MM.1S (cell line): ENCODE measurements at places on chromosomes 11 and 22.

DNA sequence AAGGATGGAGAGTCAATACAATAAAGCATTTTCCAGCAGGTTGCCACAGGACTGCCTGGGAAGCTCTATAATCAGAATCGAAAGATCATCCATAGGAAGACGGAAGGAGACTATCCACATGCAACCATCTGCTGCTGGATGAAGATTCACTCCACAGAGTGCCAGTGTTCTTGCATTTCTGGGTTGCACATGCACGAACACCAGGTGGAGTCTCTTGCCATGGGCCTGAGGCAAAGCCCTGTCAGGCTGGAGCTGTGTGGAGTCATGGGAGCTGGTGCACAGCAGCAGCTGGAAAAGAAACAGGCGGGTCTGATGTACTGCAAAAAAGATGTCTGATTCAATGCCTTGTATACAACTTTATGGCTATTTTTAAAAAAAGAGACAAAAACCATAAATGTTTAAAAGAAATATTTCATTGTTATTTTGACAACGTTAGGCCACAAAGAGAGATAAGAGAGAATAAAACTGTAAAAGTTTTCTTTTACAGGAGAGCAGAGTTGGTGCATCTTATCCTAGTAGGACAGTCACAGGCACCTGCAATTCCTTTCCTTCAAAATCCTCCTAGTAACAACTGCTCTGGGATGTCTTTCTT lies 12.9 kb upstream of the FAT3 start:
- no peak for DNase-seq

DNA sequence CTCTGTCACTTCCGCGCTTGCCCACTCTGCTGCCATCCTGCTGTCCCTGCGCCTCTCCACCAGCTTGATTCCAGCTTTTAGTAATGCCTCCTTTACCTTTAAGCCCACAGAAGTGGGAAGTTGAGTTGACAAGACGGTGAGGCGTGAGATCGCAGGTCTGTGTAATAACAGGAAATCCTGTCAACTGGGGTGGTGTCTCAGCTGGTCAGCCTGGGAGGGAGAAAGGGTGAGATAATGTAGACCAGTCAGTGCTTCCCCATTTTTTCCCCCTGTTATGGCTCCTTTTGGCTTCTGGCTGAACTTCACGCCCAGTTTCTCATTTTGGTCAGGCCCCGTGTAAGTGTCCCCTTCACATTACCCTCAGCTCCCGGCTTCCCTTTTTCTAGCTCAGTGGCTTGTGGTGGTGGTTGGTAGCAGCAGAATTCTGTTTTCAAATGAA lies 98.9 kb downstream of the TRAF6 start:
- no peak for DNase-seq

GRCh38 chr11:76903325-76903724 lies 42.6 kb downstream of the ACER3 start:
- no peak for DNase-seq

DNA sequence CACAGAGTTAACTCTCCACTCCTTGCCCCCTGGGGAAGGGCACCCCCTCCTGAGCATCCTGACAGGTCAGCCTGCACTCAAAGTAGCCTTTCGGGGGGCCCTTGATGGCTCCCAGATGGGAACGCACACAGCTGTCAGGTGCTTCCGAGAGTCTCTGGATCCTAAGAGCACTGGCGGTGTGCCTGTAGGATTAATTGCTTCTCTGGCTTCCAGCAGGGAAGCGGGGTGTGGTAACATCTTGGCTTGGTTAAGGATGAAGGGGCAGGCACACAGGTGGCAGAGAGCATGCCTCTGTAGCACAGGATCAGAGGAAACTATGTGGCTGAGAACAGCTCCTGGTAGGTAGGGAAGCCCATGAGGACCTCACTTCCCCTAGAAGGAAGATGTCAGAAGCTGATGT lies 199.8 kb downstream of the MIAT start:
- DNase-seq, result no peak

DNA sequence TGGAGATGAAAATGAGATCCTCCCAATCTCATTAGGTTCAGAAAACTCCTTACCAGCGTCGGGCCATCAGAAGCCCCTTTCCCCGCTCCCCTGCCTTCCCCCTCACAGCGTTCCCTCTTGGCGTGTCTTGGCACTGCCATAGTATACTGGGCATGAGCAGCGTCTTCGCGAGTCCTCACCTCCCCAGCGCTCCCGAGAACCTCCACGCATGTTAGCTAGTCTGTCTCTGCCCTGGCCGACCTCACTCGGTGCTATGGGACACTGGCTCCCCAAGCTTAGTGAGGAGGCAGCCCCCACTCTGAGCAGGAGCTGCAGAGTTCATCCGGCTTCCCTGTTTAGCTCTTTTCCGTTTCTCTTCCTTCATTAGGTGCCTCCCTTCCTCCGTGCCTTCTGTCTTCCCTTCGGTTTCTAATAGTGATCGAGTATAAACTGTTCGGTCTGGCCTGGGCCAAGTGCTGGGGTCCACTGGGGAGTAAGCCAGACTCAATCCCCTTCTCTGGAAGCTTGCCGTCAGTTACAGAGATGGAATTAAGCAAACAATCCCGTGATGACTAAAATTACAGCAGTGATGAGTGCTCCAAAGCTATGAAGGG lies 63.8 kb upstream of the OPCML start:
- no peak for DNase-seq

DNA sequence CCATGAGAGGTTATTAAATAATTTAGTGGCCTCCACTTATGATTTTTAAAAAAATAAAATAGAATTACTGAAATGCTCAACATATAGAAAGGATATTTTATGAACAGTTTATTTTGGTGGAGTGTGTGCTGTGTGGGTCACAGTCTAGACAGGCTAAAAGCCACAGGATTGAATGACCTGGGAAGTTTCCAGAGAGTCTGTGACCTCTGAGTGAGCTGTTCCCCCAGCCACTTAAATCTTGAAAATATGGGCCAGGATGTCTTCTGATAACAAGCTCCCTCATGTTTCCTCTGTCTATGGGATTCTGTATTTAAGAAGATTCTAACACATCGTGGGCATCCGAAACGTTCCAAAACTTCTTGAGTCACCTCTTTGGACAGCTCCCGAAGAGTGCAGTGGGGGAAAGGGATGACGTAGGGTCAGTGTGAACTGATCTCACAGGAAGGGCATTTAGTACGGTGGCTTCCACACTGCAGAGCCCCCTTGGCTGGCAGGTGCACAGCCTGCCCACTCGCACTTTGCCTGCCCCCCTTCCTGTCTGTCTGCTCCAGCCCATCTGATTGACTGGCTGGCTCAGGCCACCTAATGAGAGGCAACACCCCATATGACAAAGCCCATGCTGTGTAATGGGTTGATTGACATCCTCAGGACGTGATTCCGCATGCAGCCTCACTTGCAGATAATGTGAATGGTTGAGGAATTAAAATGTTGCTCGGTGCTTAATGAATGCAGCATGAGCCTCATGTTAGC lies 97.4 kb downstream of the NTM start:
- no peak for DNase-seq

- no peak for DNase-seq
Observed at GRCh38 chr11:32451808-32452207, 16.5 kb upstream of the WT1 start.

- DNase-seq, result no peak
Observed at GRCh38 chr11:91970624-91971023, 254.0 kb upstream of the FAT3 start.

DNA sequence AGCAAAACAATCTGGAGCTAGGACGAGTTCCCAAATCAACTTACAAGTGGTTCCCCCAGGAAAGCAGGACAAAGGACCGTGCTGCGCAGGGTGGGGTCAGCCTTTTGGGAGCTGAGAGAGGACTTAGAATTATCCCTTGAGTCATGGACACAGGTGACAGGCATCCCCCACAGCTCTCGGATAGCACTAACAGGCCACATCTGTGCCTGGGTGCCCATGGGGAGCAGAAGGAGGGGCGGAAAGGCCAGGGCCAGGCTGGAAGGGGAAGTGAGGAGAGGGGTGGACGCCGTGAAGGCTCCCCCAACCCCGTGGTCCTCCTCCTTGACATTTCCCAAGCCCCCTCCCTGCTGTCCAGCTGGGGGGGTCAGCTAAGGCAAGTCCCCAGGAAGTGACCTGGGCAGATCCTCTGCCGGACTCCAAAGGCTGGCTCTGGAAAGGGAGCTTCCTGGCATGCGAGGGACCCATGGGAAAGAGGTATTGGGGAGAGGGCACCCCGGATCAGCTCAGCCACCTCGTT lies 31.6 kb upstream of the A4GALT start:
- no peak for DNase-seq

DNA sequence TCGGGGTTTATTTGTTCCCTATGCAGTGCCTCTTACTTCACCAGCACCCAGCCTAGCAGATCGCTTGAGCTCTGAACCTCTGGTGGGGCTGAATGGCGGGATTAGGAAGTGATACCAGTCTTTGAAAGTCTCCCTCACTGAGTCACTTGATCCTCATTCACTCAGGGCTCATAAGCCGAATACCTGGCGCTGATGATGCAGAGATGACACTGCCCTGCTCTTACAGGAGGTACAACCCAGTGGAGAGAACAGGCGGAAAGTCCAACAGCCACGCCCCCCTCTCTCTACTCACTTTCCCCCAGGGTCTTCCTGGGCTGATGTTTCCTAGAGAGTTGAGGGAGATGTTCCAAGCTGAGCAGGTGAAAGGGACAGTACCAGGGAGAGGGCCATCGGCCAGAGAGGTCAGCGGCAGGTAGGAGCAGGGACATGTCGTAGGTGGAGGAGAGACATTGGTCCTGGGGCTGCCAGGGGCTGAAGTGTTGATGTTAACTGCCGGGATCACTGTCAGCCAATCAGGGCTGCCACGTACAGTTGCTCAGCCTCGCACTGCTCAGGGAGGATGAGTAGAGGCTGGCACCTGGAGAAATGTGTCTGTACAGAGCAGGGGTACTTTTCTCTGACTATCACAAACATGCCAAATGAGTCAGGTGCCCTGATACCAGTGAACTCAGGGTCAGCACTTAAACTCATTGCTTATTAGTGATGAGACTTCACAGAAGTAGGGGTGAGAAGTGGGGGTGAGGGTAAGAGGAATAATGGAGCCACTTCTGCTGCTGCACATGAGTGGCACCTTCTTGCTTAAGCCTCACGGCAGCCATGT lies 9.9 kb upstream of the APOBEC3A start:
- DNase-seq, result no peak
